Hippocampal formation (tissue), 2 donors: ENCODE measurements at places on chromosomes 3 and 15.

DNA sequence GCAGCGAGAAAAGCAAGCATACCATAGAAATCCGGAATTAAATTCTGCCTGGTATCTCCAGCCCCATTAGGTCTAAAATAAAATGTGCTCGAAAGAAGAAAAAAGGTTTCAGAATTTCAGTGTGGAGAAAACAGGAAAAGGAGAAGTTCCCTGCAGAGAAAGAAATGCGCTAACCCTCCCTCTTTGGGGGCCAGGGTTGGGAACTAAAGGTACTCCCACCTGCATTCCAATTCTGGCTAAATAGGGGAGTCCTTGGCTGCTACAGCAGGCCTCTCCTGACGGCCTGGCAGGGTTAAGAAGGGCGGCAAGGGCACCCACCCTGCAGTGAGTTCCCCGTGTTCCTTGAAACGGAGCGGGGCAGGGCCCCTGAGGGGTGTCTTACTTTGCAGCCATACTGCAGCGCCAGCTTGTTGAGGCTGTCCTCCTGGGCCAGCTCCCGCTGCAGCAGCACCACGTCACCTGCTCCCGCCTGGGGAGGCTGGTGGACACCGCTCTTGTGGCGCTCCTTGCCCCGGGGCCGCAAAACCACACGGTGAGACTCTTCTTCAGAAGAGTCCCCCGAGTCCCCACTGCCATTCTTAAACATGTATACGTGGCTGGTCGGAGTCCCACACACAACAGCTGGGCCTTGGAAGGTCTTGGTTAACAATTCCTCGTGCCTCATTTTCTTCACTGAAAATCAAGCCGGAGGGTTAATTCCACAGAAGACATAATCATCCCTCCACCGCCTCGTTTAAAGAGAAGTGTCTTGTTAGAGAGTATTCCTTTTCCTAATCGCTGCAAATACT lies 1.7 kb downstream of the LYSMD4 start:
- no peak for DNase-seq

DNA sequence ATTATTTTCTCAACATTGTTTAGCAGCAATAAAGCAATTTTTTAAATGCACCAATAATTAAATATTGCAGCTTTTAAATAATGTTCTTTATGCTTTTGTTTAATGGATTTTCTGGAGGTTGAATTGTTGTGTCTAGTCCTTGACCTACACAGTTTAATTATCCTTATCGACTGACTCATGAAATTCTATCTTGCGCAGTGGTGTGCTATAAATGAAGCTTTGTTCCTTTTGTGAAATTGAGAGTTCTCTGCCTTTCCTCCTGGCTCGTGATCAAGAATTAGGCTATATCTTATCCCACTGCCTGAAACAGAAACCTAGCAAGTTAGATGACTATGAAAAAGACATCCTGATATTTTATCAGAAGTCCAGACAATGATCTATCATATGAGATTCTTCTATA lies 37.0 kb upstream of the PIK3R4 start:
- DNase-seq, result no peak

GRCh38 chr3:115932807-115933206 lies 309.5 kb downstream of the GAP43 start:
- no peak for DNase-seq

- DNase-seq, result no peak
Observed at GRCh38 chr15:60093273-60094067, 89.4 kb downstream of the FOXB1 start.

GRCh38 chr15:42348083-42348482 lies 11.2 kb upstream of the CAPN3 start:
- no peak for DNase-seq

- no peak for DNase-seq
Observed at GRCh38 chr3:52234516-52235447, 4.2 kb downstream of the TWF2 start.
